ENCODE measurements at places on chromosomes 4 and X.

- DNase-seq = no peak
Observed at GRCh38 chrX:3215249-3215648, 131.2 kb downstream of the MXRA5 start.

DNA sequence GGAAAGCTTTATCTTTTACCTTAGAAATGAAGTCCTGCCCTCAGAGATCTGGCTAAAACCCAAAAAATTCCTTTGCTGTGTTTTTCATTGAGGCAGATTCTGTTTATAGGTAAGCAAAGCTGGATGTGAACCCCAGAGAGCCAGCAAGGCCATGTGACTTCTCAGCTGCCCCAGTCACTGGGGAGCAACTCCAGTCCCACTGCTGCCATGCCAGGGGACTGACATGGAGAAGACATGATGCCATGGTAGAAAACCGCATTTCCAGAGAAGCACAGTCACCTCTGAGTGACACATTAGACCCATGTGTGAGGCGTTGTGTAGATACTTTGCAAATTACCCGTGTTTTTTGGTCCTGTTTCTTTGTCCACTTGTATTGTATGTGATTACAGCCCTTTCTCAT is 45.4 kb downstream of the PTTG2 start:
- DNase-seq = no peak

DNA sequence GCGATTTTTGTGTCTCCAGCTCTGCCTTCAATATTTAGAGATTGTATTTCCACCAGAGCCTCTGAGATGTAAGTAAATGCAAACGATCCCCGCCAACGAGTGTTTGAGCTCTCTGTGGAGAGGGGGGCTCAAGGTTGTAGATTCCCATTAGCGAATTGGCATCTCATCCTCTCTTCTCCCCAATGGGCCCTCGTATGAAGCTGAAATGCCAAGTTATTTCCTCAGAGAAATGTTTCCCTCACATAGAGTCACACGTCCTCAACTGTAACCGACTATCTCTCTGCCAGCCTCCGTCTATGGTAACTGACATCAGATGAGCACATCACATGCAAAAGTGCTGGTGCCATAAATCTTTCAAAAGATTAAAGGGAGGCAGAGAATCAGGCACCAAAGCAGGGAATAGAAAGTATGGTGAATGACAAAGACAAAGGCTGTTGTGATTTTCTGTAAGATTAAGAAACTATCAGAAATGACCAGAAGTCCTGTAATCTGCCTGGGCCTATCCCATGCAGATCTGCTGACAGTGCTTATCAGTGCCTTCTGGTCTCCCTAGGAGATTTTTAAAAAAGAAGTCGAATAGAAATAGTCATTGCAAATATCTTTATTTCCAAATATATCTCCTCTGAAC is 157.1 kb downstream of the PDGFRA start:
- no peak for DNase-seq

- no peak for DNase-seq
Observed at GRCh38 chr4:156169011-156169410, 215.3 kb upstream of the CTSO start.

DNA sequence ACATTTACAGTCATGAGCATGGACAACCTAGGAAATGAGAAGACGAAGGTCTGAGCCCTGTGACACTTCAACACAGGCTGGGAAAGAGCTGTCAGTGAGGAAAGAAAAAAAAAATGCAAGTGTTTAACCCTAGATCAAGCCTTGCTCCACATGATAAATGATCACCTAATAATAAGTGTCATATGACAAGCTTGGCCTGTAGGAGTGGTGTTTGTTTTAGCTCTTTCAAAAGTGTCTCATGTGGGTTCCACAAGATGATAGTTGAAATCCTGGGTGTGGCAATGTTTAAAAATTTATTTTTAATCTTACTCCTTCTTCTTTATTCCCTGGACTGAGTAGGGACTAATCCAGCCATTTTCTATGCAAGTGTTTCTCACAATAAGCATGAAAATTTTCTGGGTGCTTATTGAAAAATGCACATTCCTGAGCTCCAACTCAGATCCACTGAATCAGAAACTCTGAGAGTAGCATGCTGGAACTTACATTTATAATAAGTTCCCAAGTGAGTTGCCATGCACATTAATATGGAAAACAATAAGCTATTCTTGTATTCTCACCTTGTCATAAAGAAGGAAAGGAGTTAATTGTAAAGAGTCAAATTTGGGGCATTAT is 138.3 kb downstream of the AREG start:
- no peak for DNase-seq

DNA sequence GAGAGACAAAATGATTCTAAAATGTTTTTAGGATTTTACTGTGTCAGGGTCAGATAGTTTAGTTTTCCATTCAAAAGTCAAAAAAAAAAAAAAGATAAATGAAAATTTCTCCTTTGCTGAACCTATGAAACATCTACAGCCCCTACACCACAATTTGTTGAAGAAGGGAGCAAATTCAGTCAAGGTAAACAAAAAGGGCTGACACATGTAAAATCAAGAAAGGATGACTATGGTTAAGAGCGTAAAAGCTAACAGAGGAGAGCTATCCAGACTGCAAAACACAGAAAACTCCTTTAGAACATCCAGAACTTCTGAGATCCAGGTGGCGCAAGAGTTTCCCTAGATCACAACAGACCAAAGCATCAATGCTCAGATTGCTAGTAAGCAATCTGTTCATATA is 72.2 kb downstream of the RAB28 start:
- no peak for DNase-seq

DNA sequence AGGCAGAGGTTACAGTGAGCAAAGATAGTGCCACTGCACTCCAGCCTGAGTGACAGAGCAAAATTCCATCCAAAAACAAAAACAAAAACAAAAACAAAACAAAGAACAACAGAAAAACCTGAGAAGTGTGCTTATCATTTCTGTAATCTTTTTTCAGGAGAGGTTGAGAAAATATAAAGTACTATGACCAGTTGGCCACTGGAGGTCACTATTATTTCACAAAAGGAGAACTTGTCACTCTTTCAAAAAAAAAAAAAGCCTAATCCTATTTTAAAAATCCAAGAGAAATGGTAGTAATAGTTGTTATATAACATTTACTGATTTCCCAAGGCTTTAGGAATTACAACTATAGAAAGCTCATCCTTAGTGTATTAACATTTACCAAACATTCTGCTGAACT is 24.9 kb upstream of the RNF150 start:
- no peak for DNase-seq

DNA sequence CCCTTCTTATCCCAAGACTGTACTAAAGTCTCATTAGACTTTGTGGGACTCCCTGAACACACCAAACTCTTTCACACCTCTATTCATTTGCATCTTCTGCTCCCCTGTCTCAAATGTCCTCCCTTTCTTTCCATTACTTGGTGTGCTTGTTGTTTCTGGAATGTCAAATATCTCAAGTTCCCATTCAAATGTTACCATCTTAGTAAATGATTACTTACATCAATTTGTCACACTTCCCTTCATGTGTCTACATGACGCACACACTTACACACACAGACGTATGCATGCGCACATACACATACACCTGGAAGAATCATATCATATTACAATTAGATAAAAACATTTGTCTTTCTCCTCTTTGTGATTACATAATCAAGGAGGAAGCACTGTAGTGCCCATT is 210.8 kb upstream of the TEX13C start:
- no peak for DNase-seq

All from activated naive CD4-positive, alpha-beta T cell (primary cell).